Activated CD4-positive, CD25-positive, alpha-beta regulatory T cell treated with anti-CD3 and anti-CD28 coated beads, Interleukin-2, amount 50 U/mL, for 24 hours (primary cell): ENCODE measurements at places on chromosomes 5 and 9.

DNA sequence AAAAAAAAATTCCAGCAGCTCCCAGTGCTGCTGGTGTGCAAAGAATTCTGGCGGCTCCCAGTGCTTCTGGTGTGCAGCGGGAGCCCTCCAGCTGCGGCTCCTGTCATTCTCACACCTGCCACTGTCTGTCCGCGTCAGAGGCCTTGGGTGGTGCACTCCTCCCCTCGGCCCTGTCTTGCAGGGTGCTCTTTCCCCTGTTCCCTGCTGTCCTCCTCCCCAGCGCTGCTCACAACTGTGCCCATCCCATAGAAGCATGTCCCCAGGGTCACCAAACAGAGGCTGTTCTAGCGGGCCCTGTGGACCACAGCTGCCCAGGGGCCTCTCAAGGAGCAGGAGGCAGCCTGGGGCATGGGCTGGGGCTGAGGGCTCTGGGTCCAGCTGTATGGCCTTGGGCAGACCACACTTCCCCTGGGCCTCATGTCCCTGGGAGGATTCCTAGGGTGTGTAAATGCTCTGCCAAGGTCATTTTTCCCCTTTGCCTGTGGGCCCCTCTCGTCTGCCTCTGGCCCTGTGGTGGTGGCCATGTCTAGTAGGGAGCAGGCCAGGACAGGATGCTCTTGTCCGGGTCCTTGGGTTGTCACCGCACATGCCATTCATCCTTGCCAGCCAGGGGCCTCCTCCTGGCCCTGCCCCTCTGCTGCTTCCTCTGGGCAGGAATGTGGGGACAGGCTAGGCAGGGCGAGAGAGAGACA lies 68.2 kb downstream of the PHF2 start:
- ATAC-seq, result no peak

DNA sequence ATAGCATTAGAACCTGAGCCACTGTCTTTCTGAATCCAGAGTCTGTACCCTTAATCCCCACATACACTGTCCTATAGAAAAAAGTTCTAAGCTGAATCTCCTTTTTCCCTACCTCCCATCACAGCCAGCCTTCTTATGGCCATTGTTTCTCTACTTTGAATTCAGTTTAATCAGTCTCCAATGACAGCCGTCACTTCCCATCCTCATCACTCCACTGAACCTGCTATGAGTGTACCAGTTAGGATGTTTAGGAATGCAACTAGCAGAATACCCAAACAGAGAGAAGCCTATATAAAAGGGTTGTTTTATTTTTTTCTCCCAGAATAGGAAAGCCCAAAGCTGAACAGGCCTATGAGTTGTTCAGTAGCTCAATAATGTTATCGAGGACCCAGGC lies 220.4 kb upstream of the NREP start:
- no peak for ATAC-seq

DNA sequence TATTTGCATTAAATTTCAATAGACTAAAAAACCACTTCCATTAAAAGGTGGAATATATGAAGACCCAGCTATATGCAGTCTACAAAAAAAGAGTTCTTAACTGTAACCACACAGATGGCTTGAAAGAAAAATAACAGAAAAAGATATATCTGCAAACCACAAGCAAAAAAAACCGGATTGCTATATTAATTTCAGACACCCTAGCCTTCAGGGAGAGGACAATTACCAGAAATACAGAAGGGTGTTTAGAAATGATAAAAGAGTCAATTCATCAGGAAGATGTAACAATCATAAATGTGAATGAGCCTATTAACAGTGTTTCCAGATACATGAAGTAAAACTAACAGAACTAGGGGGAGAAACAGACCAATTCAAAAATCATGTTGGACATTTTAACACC lies 56.9 kb upstream of the SMIM23 start:
- ATAC-seq, result no peak

DNA sequence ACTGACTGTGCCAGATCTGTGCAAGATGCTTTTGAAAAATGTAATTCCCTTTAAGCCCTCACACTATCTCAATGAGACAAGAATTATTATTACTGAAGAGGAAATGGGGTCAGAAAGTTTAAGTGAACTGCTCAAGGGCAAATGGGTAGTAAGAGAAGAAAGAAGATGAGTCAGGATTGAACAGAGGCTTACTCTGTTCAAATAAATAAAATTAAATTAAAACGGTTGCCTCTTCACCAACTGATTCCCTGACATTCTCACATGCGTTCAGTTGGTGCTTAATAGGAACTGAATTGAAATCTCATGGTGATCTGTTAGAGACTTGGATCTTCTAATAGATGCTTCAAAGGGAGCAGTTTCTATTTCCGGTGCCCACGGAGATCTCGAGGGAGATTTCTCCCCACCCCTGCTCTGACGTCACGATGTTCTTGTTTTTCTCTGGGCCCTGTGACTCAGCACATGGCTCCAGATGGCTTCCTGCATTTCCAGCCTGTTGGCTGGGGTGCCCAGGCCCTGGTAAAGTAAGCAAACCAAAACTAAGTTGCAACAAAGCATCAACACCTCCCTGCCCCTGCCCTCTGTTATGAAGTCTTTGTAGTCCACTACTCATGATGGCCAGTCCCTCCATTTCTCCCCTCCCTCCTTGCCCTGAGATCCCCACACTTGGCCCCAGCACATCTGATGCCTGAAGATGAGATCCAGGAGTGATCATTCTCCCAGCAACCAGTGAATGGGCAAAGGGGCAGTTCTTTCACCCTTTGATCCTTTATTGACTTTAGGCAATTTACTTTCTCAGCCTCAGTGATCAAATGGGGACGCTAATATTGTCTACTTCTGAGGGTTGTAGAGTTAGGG lies 106.1 kb upstream of the CPEB4 start:
- ATAC-seq, result peak; percentile 81

GRCh38 chr5:145661737-145662485 lies 173.2 kb downstream of the PRELID2 start:
- no peak for ATAC-seq

DNA sequence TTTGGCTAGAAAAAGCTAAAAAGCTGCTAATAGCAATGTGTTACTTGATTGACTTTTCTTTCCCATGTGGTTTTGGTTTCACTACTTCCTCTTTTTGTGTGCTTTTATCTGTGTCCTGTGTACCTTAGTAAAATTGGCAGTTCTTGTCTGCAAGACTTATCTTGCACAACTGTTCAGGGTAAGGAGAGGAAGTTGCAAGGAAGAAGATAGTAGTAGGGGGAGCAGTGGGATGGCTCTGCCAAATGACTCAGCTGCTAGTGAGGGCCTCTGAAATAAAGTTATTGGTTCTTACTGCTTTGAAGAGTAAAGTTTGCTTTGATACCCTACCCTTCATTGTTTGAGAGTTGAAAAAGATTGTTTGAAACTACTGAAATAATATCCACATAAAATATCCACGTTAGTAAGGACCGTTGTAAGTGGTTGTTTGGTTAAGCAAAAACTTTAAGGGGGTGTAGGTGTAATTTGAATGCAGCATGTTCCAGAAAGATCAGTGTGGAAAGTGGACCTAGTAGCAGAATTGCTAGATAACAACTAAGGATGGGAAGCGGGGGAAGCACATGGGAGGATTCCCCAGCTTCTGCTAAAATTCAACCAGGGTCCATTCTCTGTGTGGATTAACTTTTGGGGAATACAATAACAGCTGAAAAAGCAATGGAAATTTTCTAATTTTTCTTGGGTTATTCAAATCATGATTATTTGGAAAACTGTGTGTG lies 123.5 kb downstream of the SCAMP1 start:
- peak; percentile 30 for ATAC-seq

GRCh38 chr9:18238254-18238653 lies 235.7 kb upstream of the ADAMTSL1 start:
- ATAC-seq, result no peak

DNA sequence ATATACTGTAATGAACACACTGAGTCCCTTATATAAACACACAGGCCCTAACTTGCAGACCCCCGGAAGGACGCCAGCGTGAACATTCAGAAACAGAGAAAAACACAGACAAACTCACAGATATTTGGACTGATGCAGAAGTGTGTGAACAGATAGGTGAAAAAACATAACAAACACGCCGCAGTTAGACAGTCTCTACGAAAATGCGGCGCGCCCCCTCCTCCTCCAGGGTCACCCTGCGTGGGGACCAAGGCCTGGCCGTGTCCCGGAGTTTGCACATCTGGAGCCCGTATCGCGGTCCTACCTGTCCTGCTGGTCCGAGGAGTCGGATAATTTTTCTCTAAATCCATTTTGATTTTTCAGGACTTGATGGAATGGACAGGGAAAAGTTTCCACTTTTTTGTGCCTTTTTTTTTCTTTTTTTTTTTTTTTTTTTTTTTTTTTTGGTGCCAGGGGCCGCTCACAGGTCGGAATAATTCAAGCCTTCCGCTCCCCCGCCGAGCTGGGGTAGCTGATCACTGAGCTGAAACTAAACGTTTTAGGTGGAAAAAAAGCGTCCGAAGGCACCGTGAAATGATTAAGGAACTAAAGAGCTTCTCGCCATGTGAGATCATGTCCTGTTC lies at the start of gene PAX5:
TSS of gene PAX5 (minus strand) at position 587 of the 623 bp plus-strand sequence. CDS start at position 350, 237 bp downstream.
- no peak for ATAC-seq

DNA sequence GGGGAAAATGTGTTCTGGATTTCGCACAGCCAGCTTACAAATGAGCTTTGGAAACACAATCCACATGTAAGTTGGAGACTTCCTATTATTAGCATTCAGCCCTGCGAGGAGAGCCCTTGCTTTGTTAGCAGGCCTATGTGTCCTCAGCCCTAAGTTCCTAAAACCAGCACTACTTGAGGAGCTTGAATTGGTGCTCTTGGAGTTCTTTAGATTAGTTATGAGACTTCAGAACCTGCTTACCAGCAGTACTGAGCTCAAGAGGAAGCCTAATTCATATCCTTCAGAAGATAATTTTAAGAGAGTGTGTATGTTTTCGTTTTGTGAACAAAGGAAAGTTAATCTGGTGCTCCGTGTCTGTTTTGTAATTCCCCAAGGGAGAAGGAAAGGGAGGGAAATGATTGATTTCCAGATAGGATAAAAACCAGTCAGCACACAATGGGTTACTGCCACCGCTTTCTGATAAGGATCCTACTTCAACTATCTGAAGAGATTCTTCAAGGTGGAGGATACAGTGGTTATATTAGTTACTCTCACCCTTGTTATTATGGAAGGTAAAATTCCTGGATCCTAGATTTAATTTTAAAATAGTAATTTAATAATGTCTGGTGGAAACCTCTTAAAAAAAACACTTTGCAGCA lies 35.2 kb downstream of the PIK3R1 start:
- no peak for ATAC-seq

DNA sequence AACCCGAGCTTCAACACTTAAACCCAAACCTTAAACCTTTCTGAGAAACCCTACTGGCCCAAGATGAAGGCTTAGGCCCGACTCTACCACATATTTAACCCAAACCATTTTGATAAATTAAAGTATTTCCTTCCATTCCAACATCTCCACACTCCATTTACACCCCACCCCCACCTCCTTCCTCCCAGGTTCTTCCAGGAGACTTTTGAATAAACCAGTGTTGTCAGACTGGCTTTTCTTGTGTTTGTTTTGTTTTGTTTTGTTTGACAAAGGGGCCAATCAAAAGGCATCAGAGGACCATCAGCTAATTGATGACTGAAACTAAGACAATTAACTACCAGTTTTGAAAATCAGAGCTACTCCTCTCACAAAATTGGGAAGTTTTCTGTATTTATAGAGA lies 4.6 kb upstream of the ZNF608 start:
- no peak for ATAC-seq

DNA sequence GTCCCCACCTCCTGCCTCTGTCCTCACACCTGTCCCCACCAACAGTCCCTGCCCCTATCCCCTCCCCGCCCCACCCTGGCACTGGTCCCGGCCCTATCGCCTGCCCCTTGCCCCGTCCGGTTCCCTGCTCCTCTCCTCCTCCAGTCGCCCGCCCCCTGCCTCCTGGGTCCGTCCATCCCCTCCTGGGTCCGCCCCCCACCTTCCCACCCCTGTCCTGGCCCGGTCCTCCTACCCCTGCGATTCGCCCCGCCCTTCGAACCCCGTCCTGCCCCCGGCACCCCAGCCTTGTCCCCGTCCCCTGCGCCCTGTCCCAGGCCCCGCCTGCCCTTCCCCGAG lies 372 bp downstream of the EDF1 start:
- ATAC-seq, result no peak

GRCh38 chr5:119478781-119479180 lies 26.5 kb downstream of the HSD17B4 start:
- ATAC-seq, result no peak

GRCh38 chr5:5105531-5105930 lies 34.6 kb upstream of the ADAMTS16 start:
- no peak for ATAC-seq

GRCh38 chr9:136875155-136875554 lies 9.0 kb upstream of the EDF1 start:
- ATAC-seq, result no peak

DNA sequence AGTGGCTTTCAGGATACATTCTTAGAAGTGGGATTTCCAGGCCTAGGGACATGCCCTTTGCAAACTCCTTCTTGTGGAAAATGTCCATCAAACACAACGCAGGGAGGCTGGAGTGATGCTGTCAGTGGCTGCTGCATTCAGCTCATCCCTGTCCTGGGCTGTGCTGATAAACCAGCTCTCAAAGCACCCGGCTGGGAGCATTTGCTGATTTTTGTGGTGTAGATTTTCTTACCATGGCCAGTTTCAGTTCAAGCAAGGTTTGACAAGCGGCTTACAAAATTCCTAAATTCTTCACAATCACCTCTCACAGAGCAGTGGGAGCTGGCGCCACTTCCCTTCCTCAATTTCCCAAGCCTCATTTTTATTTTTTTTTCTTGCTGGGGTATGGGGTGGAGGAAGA lies 28.2 kb downstream of the FAM163B start:
- no peak for ATAC-seq

- no peak for ATAC-seq
Observed at GRCh38 chr5:107199756-107200155, 471.0 kb downstream of the EFNA5 start.
